ENCODE measurements at places on chromosomes 4 and X. TPM values are rescaled to one million over a fixed set of nuclear protein-coding genes. Genes with fewer than 3 reads are reported as not detected.

The MBTPS2 gene
- polyA plus RNA-seq, result 10.2 TPM

The CHRDL1 gene
- polyA plus RNA-seq, result 0.72 TPM

The UGT2A1 gene
- polyA plus RNA-seq, result not detected

The SERTM2 gene
- 0.07 TPM for polyA plus RNA-seq

The UGT2B10 gene
- polyA plus RNA-seq, result not detected

The STBD1 gene
- 1.7 TPM for polyA plus RNA-seq

The PCDH10 gene
- 2.0 TPM for polyA plus RNA-seq

The CITED1 gene
- polyA plus RNA-seq, result not detected

The ARMCX4 gene
- polyA plus RNA-seq, result 4.2 TPM

DNA sequence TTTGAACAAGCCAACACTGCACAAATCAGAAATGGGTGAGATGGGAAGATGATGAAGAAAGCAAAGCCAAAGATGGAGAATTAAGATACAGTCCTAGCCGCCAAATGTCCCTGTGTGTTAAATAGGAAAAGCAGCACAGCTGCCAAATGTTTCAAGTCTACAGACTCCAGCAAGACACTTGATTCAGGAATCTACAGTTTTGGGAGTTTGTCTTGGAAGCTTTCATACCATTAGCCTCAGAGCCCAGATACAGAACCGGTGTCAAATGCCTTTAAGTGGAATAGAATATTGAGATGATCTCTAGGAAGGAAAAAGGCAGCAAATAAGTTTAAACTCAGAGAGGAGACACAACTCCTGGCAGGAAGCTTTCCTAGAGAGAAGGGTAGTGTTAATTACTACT, 30.3 kb downstream of the OPHN1 start:
- no peak for DNase-seq

DNA sequence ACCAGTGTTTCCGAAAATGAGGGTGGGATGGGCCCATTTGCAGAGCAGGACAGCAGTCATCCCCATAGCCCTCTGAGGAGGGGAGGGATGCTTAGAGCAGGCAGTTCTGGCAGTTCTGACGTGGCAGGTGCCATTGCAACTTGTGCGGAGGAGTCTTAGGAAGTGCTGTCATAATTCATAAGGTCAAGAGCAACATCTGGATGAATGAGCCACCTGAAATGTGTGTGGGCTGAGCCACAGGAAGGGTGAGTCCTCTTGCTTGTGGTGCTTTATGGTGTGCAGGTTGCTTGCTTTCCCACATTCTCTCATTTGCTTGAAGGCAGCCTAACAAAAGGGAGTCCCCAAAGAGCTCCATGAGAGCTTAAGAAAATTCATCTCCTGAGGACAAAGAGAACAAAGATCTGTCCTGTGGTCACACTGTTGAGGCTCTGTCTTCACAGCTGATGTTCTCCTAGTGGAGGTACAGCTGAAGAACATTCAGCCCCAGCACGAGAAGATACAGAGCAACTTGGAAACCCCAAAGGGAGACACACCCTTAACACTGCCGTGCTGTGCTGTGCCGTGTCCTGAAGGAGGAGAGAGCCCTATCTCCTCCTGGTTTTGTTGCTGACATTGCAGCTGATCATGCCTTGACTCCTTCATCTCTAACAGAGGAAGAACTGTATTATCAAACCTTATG, 60.3 kb downstream of the DLG3 start:
- no peak for DNase-seq

DNA sequence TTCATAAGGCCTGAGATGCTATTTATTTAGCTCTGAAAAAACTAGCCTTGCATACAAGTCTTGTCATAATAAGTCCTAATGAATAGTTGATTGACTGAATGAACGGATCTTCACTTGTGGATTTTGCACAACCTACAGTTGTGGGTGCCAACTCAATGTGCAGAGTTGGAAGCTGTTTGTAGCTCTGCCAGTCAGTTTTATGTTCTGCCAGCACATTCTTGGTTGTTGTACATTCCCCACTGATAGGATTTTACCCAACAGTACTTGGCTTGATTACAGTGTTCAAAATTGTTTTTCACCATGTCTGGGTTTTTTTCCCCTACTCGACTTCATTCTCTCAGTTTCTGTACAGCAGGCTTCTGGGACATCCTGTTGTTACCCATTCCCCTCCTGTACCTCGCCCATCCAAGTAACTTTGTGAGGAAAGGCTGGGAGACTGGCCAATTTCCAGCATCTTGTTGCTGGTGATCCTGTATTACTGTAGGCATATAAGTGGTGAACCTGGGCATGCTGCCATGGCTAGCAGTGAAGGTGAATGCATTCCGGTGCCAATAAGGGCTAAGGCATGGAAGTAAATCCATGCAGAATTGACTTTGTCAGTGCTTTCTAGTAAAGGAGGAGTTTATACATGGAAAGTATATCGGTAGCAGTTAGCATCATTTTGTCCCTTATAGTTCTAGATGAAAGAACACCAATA, 22.8 kb downstream of the IL1RAPL1 start:
- DNase-seq, result no peak

- DNase-seq, result no peak
These were observed 402.8 kb downstream of the AFF2 start for GRCh38 chrX:148903176-148903575.

DNA sequence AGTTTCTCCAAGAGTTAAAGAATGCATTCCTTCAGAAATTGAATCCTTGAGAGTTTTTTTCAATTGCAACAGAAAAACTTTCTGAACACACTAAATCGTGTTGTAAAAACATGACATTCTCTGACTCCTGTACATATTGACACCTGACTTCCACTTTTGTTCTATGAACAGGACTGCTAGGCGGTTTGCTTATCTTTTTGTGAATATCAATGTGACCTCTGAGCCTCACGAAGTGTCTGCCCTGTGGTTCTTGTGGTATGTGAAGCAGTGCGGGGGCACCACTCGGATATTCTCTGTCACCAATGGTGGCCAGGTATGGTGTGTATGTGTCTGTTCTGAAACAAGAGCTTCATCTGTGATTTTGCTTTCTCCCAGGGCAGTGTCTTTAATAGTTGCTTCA, 71.9 kb downstream of the MAOA start:
- no peak for DNase-seq

DNA sequence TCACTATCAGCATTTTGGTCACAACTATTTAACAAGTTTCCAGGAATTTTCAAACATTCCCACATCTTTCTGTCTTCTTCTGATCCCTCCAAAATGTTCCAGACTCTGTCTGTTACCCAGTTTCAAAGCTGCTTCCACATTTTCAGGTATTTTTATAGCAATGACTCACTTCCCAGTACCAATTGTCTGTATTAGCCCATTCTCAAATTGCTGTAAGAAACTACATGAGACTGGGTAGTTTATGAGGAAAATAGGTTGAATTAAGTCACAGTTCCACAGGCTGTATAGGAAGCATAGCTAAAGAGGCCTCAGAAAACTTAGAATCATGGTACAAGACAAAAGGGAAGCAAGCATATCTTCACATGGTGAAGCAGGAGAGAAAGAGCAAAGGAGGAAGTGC, 475.0 kb upstream of the PCDH7 start:
- no peak for DNase-seq

GRCh38 chrX:42967681-42968300, 189.8 kb upstream of the PPP1R2C start:
- DNase-seq, result no peak

DNA sequence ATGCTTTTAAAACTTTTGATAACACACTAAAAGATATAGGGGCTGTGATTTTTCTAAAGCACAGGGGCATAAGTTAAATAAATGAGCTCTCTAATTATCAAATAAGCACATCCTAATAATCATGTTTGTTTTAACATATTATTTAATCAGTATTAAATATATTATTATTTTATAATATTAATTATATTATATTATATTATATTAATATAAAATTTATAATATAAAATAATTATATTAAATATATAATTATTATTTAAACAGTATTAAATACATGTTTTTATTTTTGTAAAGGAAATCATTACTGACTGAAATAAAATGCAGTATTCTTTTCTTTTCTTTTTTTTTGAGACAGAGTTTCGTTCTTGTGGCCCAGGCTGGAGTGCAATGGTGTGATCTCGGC, 136.5 kb downstream of the IL15 start:
- DNase-seq, result no peak

GRCh38 chr4:147513091-147513490, 32.2 kb downstream of the EDNRA start:
- no peak for DNase-seq

DNA sequence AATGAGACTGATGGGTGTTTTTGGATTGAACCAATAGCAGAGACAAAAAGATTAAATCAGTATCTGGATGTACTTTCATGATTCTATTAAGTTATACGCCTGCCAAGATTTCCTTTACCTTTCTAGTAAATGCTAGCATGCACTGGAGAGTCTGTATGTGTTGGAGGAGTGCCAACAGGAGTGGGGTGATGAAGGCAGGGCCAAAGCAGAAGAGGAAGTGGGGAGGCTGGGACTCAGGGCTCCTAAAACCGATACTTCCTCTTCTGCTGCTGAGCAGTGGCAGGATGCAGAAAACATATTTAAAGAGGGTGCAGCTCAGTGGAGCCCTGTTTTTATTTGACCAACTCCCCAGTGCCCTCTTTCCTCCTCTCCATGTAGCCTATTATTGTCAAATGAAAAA, 5.6 kb downstream of the CYSLTR1 start:
- no peak for DNase-seq

DNA sequence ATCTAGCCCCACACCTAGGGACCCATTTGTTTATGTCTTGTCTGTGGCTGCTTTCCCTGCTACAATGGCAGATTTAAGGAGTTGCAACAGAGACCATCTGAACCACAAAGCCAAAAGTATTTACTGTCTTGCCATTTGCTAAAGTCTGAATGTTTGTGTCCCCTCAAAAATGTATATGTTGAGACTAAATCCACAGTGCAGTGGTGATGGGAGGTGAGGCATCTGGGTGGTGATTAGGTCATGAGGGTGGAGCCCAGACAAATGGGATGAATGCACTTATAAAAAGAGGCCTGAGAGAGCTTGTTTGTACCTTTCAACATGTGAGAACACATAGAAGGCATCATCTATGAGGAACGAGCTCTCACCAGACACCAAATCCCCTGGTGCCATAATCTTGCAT, 137.3 kb downstream of the TMEM144 start:
- no peak for DNase-seq

DNA sequence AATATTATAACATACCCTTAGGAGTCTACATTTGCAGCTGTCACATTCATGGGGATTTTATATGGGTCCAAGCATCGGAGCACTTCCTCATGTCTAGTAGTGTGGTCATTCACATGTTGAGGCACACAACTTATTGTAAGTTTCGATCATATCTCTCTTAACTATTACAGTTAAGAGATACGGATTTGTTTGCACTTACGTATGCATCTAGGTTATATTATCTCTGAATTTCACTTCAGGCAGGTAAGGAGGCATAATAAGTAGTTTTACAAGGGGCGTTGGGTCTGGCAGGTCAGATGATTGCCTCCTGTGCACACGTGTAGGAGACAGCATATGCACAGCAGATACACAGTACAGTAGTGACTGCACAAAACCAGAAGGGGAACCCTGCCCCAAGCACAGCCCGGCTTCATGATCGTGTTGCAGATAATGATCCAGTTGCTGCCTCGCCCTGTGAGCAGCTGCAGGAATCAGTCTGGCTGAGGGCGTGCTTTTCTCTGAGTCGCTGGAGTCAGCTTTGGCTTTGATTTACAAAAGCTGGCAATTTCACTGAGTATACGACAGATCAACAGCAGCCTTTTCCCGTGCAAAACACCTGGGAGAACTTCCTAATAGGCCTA, 302.9 kb upstream of the GATB start:
- no peak for DNase-seq

- no peak for DNase-seq
These were observed 35.7 kb downstream of the APOO start for GRCh38 chrX:23871905-23872546.

- no peak for DNase-seq
These were observed 145.7 kb downstream of the MAGEB17 start for GRCh38 chrX:16312761-16313623.

Measured in IMR-90 (cell line).